Mononuclear cell (primary cell): ENCODE measurements at places on chromosomes 3 and 15. TPM values are rescaled to one million over a fixed set of nuclear protein-coding genes. Genes with fewer than 3 reads are reported as not detected.

ROBO2 gene
- total RNA-seq, result under 0.01 TPM

CCR9 gene
- total RNA-seq, result 0.94 TPM

ADGRG7 gene
- not detected for total RNA-seq

DNAH12 gene
- 0.63 TPM for total RNA-seq

LRRC34 gene
- total RNA-seq, result 0.73 TPM

SYNPR gene
- total RNA-seq, result not detected

TMIE gene
- 0.31 TPM for total RNA-seq

FAM81A gene
- total RNA-seq, result 0.94 TPM

HIGD2B gene
- 0.63 TPM for total RNA-seq

GOLGA6A gene
- not detected for total RNA-seq

CACNA2D2 gene
- 1.5 TPM for total RNA-seq

VEPH1 gene
- 8.8 TPM for total RNA-seq

ALPK3 gene
- total RNA-seq, result 0.10 TPM

EBLN2 gene
- total RNA-seq, result 18.8 TPM

TNFSF10 gene
- 20.6 TPM for total RNA-seq

FBXW12 gene
- total RNA-seq, result not detected

RETNLB gene
- not detected for total RNA-seq

POLR2H gene
- 19.0 TPM for total RNA-seq

CCDC32 gene
- total RNA-seq, result 12.9 TPM

TMEM212 gene
- total RNA-seq, result not detected

RTP4 gene
- total RNA-seq, result 2.2 TPM

LRRC31 gene
- not detected for total RNA-seq

COPB2 gene
- 18.6 TPM for total RNA-seq

GPD1L gene
- 16.8 TPM for total RNA-seq

GPR62 gene
- 0.10 TPM for total RNA-seq

FBXO40 gene
- under 0.01 TPM for total RNA-seq

ZNF660 gene
- 0.21 TPM for total RNA-seq

TMCO5A gene
- total RNA-seq, result 0.10 TPM

C15orf62 gene
- 0.73 TPM for total RNA-seq
